ENCODE measurements at places on chromosomes 4 and X.

GRCh38 chr4:177968817-177969442 lies 526.7 kb upstream of the AGA start:
- DNase-seq = no peak

DNA sequence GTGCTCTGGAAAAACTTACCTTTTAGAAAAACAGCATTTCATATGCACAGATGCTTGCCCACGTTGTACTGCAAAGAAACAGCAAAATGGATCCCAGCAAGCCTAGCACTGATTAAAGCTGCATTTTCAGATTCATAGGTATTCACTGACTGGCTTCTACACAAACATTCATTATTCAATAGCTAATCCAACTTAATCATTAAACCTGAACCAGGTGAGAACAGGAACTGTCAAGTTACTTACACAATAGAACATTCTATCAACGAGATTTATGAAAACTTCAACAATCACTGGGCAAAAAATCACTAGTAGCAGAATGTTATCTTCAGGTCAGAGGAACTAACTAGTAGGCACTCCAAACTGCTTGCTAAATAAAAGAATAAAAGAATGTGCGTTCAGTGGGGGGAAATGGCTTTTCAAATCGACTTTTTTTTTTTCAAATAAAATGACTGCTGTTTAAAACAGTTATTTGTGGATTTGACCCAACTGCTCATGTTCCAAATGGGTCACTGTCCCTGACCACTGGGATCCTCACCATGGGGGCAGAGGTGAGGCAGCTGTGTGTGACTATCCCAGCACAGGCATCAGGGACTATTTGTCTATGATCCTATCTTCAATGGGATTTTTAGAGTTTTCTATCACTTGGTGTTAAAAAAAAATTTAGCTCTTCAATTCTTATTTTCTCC lies 42.3 kb downstream of the STX18 start:
- no peak for DNase-seq

GRCh38 chr4:82090717-82091116 lies 283.1 kb downstream of the HNRNPD start:
- DNase-seq = no peak

DNA sequence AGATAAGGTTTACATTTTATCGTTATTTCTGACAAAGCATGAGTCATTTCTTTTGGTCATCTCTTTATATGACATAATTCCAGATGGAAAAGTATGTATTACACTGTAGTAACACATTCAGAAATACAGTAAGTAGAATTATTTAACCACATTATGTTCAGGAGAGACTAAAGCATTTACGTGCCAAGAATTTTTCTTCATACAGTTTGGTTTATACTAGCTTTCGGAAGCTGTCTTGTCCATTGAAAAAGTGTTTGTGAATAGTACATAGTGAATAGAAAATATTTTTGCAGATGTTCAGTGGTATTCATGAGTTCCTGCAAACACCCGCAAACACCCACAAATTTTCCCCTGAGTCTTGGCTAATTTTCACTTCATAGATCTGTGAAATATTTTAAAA lies 1033.0 kb upstream of the INTU start:
- DNase-seq = no peak

DNA sequence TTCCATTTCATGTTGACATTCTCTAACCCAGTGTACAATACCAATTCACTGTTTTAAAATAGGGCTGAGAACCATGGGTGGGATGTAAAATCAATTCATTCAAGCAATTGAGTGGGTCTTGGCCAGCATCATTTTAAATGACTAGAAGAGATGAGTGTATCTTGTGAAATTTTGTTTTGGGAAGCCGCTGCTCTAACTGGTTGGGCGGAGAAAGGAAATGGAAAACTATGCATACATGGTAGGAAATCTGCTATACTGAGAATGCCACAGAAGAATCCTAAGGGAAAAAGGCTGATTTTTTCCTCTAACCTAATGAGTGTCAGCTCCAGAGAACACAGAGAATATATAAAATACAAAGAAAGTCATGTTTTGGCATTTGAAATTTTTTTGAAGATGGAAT lies 54.8 kb upstream of the DCLK2 start:
- no peak for DNase-seq

GRCh38 chrX:3271183-3271833 lies 75.1 kb downstream of the MXRA5 start:
- DNase-seq = no peak

- no peak for DNase-seq
Measured at GRCh38 chr4:126513596-126513995, 1119.2 kb upstream of the INTU start.

DNA sequence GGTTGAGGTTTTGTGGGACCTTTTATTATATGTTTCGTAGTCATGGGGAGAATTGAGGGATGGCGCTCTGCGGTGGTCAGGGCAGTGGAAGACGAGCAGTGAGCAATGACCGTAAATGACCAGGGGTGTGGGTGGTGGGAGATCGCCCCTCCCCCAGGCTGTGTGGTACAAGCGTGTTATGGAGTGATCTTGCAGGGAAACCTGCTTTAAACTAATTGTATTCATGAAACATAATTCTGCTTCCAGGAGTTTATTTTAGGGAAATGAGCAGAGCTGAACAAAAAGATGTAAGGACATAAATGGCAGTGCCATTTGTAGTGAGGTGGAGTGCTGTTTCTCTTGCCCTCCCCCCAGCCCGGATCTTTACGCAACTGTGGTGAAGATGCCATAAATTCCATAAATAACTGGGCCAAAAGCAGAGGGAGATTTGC lies 20.2 kb downstream of the GYG2 start:
- no peak for DNase-seq

GRCh38 chr4:89572224-89572858 lies 264.6 kb downstream of the SNCA start:
- no peak for DNase-seq

DNA sequence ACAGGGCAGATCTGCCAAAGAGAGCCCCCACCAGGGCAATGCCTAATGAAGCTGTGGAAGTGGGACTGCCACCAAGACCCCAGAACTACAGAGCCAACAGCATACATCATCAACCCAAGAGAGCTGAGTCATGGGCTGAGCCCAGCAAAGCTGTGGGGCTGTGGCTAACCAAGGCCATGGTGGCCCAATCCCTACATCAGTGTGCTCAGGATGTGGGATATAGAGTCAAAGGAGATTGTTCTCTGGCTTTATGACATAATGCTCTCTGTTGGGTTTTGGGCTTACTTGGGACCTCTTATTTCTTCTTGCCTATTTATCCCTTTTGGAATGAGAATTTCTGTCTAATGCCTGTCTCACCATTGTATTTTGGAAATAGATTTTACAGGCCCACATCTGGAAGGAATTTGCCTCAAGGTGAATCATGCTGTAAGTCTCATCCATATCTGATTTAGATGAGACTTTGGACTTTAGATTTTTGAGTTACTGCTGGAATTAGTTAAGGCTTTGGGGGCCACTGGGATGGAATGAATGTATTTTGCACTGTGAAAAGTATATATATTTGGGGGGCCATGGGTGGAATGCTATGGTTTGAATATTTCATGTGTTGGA lies 5.4 kb upstream of the PRDM5 start:
- no peak for DNase-seq

GRCh38 chr4:82989575-82990429 lies 20.8 kb downstream of the LIN54 start:
- no peak for DNase-seq

- DNase-seq = no peak
Measured at GRCh38 chrX:19879181-19879580, 8.2 kb downstream of the SH3KBP1 start.
